NCI-H1048 (cell line): ENCODE measurements at places on chromosomes 4 and X.

DNA sequence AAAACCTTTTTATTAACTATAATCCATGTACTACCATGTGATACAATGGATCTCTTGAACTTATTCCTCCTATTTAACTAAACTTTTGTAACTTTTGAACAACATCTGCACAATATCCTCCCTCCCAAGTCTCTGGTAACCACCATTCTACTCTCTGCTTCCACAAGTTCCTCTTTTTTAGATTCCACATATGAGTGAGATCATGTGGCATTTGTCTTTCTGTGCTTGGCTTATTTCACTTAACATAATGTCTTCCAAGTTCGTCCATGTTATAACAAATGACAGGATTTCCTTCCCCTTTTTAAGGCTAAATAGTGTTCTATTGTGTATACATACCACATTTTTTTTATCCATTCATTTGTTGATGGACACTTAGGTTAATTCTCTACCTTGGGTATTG is 28.1 kb downstream of the DCAF8L1 start:
- DNase-seq = no peak

DNA sequence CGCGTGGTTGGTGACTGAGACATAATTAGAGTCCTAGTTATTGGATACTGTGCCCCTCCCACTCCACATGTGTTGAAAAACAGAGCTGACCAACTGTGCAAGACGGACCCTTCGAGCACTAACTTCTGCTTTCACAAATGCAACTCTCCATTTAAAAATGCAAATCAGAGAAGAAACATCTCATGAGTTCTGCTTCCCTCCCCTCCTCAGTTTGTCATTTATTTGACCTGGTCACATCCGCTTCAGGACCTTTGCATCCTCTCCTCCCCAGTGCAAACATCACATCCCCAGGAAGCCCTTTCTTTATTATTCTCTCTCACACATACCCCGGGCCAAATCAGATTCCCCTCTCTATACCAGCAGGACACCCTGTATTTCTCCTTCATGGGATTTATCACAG is 38.1 kb upstream of the NOCT start:
- DNase-seq = no peak

- DNase-seq = no peak
These were observed 251.6 kb downstream of the CRLF2 start for GRCh38 chrX:960821-961220.

- no peak for DNase-seq
These were observed 125.1 kb downstream of the RAPGEF2 start for GRCh38 chr4:159227984-159228383.

- DNase-seq = no peak
These were observed 149.6 kb upstream of the FAM9B start for GRCh38 chrX:9183481-9183880.

DNA sequence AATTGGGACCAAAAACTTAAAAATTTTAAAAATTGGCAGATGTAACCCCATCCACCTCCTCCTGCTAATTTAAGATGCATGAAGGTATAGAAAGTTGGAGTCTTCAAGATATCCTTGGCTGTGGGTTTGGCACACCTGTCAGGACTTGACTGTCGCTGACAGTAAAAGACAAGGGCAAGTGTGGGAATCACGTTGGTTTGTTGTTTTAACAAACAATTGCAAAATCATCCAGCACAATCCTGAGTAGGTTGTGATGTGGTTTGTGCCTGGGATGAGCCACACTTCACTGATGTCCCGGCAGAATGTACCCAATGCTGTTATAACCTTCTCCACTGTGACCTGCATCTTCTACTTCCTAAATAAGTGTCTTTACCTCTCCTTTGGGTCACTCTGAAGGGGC is 24.0 kb downstream of the HOPX start:
- DNase-seq = no peak

DNA sequence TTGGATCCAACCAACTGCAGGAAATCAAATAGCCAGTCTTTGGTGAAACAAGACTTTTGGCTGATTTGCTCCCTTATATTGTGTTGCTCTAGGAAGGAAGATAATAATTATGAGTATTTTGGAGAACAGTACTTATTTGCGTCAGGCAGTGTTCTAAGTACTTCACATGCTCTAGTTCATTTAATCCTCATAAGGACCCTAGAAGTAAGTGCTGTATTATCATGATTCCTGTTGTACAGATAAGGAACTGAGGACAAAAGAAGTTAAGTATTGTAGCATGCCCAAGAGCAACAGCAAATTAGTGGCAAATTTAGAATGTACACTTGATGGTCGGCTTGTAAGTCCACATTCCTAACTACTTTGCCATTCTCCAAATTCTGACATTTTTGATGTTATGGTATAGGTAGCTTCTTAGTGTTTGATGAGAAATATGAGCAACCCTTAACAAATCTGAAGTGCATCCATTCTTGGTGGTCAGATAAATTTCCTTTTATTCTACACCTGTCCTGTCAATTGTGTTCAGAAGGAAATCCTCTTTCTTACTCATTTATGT is 72.0 kb downstream of the SPRY1 start:
- DNase-seq = no peak

DNA sequence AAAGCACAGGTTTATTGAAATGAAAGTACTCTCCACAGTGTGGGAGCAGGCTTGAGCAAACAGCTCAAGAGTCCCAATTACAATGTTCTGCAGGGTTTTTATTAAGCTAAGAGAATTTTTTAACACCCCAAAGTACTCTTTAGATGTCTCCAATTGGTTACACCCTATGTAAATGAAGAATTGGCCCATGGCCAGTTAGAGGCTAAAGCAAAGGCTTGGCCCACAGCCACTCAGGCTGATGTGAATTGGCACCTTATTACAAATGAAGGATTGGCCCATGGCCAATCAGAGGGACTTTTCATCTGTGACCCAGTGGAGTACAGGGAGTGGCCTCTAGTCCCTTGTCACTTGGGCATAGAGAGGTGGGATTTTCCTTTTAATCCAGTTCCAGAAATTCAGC is 30.1 kb upstream of the IQCM start:
- DNase-seq = no peak

DNA sequence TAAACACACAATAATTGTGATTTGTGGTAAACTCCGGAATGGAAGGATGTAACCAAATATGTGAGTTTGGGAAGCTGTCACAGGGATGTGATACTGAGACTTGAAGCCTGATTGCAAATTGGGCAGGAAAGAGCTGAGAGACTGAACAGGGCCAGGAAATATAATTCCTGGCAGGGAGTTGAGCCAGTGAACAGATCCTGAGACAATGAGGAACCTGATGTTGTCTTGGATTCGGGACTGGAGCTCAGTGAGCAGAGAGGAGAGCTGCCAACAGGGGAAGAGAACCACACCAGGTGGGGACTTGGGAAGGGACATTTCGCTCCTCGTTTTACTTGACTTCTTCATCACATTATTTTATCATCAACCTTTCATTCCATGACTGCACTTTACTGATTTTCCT is 386.0 kb downstream of the TLL1 start:
- no peak for DNase-seq
